ENCODE measurements at places on chromosomes 4 and X. TPM values are rescaled to one million over a fixed set of nuclear protein-coding genes. Genes with fewer than 3 reads are reported as not detected.

Gene KLB
- not detected for total RNA-seq

Gene MAGEA6
- not detected for total RNA-seq

Gene ATP7A
- total RNA-seq: 21.0 TPM

Gene CXCL8
- total RNA-seq: not detected

Gene GPC4
- 4.4 TPM for total RNA-seq

Gene MGAT4D
- not detected for total RNA-seq

Gene LRBA
- total RNA-seq: 40.4 TPM

Gene CXCL6
- 0.31 TPM for total RNA-seq

Gene MAP7D2
- total RNA-seq: 10.0 TPM

Gene LRP2BP
- 13.5 TPM for total RNA-seq

Gene IL13RA2
- total RNA-seq: 5.9 TPM

Gene TMEM271
- 13.5 TPM for total RNA-seq

Gene NPY2R
- 1.3 TPM for total RNA-seq

Gene NUDT10
- total RNA-seq: 36.3 TPM

Gene WAS
- total RNA-seq: 0.63 TPM
